NCI-H2029 (cell line): ENCODE measurements at places on chromosomes 11 and 22.

DNA sequence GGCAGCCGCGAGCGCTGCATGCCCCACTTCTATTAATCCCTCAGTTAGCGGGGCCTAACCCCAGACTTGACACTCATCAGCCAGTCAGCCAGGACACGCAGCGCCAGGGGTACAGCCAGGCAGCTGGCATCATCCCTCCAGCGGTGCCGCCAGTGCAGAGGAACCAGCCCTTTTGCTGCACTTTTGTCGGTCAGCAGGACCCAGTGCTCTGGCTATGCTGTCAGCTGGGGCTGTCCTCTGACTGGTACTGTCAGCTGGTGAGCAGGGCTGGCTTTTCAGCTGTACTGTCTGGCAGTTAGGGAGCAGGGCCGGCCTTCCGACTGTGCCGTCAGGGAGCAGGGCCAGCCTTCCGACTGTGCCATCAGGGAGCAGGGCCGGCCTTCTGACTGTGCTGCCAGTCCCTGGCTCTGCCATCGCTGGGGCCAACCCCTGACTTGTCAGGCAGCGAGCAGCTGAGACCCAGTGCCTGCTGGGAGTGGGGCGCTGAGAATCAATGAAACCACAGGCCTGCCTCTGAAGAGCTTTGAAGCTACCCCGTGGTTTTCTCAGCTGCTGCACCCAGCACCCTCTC lies 115.4 kb downstream of the KIAA1671 start:
- no peak for DNase-seq

GRCh38 chr11:31895926-31896325 lies 84.8 kb upstream of the PAX6 start:
- DNase-seq = no peak

DNA sequence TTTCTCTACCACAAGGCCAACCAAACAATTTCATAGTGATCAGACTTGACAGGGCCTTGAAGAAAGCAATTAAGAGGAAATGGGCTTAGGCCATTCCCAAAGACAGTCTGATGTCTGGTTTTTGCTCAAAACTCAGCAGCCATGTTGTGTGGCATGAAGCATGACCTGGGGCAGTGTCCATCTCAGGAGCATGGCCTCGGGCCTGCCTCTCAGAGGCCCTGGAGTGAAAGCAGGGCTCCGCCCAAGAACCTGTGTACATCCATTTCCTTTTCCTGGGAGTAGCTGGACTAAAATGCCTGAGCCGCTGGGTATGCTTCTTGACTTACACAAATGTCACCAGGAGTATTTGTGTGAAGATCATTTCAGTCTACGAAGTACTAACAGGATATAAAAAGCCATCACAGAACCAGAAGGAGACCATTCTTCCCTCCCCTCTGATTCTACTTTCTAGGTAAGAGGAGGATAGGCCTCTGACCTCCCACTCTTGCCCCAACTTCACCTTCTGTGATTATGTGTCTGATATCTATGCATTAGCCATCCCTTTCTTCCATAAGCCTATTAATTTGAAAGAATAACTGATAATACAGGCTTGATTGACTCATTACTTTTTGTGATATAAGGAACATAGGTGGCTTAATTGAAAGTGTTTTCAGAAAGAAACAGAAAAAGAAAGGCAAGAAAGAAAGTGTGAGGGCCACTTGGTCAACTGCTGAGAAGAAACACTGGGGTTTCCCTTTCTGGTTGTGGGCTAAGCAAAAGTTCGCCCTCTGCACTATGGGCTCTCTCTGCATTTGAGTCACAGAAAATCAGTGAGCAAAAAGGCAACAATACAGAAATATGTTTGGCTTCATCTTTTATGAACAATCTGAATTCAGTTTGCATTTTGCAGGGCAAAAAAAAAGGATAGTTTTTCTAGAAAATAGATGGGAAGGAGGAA lies 188.6 kb upstream of the MTMR2 start:
- no peak for DNase-seq

DNA sequence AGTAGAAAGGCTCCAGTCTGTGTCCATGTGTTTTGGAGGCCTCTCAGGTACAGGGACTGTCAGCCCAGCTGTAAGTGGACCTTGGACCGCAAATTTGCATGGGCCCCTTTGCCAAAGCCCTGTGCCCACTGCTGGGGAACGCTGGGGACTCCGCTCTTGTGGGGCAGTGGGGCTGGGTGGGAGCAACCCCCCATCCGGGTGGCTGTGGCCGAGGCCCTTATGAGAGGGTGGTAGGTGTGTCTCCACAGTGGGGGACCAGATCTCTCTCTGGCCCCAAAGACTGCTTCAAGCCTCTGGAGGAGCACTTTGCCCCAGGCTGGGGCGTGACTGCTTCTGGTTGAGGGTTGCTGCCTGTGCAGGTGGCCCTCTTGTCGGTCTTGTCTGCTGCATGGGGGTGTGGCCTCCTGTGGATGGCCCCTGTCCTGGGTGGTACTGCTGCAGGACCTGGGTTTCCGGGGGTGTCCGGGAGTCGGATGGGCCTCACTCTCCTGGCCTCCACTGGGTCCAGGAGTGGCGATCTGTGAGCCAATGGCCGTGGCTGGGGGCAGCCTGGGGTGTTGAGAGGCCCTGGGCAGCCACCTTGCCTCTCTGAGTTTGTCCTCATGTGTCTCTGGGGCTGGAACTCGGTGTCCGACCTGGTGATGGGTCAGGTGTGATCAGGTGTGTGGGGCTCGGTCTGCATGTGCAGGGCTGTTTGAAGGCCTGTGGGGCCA lies 15.9 kb downstream of the KCNQ1 start:
- DNase-seq = no peak

- peak; percentile 31 for DNase-seq
These were observed 78.1 kb downstream of the NFAM1 start for GRCh38 chr22:42353883-42354727.

DNA sequence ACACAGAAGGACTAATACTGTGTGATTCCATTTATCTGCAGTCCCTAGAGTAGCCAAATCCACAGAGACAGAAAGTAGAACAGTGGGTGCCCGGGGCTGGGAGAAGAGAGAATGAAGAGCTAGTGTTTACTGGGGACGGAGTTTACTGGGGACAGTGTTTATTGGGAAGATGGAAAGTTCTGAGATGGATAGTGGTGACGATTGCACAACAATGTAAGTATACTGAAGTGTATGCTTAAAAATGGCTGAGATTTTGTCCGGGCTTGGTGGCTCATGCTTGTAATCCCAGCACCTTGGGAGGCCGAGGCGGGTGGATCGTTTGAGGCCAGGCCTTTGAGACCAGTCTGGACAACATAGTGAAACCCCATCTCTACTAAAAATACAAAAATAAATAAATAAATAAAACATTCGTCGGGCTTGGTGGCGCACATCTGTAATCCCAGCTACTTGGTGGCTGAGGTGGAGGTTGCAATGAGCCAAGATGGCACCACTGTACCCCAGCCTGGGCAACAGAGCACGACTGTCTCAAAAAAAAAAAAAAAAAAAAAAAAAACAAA lies 132.4 kb downstream of the CTTN start:
- no peak for DNase-seq

DNA sequence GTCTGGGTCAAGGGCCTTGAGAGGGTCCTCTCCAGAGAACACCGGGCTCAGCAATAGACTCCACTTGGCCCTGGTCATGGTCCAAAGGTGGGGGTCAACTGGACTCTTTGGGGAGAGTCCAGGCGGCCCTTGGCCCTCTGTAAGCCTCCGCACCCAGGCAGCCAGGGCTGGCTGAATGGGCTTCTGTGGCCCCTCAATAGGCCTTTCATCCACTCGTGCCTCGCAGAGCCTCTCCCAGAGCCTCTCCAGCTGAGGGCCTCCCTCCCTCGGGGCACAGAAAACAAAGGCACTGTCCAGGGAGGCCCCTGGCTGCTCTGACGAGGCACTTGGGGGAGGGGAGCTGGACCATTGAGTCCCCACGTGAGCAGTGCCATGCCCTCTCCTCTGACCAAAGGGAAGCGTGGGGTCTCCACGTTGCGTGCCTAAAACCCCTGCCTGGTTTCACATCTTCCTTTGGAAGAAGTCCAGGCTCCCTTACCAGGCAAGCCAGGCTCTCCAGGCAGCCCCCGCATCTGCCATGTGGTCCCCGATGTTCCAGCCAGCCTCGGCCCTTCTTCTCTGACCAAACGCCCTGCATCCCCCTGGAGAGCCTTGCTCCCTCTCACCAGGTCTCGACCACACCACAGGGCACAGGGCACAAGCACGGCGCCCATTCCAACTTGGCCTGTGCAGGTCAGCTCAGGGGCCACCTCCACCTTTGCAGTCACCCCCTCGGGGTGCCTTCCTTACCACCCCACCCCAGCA lies 15.5 kb downstream of the KIAA0930 start:
- DNase-seq = no peak

GRCh38 chr11:75365711-75366181 lies 14.3 kb upstream of the ARRB1 start:
- peak; percentile 50 for DNase-seq

DNA sequence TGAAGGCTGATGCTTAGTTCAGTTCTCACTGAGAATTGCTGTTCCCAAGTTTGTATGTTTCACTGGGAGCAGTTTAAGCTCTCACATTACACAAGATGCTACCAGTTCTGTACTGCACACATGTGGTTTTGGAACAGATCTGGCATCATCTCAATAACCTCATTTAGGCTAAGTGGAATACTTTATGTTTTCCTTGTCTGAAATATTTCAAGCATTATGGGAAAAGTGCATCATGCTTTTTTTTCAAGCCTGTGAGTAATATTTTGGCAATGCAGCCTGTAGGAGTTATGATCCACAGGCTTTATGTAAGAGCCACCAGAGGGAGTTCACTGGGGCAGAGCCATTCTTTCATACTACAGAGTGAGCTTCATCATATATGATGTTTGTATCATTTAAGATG lies 141.5 kb downstream of the OR4C45 start:
- DNase-seq = no peak

GRCh38 chr22:47460861-47461260 lies 698.4 kb downstream of the TBC1D22A start:
- no peak for DNase-seq

DNA sequence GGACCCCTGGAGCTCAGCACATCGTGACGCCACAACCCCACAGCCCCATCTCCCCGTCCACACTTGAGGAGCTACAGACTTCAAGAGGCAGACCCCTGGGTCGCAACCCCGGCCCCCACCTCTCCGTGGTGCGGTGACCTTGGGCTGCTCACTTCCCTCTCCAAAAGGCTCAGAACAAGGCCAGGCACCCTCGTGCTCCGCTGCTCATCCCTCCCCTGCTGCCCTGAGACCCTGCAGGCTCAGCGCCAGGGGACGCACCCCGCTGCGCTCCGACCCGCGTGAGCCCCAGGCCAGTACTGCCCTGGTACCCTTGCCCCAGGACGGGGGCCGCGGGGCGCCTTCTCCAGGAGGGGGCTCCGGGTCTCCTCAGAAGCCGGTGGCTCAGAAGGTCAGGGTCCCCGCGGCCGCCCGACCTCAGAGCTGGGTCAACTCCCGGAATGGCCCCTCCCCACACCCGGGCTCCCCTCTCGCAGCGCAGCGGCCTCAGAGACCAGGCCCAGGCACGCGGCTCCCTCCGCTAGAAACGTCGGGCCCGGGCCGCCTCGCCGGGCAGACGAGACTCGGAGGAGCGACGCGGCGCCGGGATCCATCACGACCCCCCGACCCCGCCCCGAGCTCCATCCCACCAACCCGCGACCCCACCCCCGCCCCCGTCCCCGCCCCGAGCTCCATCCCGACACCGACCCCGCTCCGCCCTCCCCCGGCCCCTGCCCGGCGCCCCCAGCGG lies 563 bp downstream of the GATD1 start:
- no peak for DNase-seq

GRCh38 chr11:9761441-9761945 lies 97.6 kb downstream of the SWAP70 start:
- no peak for DNase-seq

DNA sequence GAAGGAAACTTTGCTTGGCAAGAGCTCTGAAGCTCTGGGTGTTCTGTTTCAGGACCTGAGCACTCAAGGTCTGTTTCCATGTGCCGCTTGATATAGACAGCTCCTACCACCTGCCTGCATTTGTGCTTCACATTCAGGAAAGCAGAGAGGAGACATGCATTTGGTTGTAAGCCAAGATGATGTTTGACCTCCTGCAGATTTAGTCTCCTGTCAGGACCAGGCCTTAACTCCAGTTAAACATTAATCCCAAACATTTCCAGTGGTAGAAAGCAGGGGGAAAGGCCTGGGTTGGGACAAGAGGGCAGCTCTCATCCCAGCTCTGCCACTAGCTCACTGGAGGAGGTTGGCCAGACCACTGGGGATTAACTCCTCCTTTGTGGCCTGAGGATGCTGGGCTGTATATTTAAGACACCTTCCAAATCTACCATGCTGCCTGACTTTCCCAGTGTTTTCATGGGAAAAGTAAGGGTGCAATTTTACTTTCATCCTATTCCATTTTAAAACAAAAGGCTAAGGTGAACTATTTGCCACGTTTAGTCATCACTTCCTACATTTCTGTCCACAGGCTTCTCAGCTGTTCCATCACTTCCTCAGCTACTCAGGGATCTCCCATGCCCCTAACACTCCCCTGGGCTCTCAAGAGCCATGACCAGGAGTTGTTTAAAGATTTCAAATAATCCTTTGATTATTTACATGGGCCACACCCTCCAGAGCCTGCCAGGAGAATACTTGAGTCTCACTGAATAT lies 80.9 kb downstream of the INSC start:
- DNase-seq = no peak

DNA sequence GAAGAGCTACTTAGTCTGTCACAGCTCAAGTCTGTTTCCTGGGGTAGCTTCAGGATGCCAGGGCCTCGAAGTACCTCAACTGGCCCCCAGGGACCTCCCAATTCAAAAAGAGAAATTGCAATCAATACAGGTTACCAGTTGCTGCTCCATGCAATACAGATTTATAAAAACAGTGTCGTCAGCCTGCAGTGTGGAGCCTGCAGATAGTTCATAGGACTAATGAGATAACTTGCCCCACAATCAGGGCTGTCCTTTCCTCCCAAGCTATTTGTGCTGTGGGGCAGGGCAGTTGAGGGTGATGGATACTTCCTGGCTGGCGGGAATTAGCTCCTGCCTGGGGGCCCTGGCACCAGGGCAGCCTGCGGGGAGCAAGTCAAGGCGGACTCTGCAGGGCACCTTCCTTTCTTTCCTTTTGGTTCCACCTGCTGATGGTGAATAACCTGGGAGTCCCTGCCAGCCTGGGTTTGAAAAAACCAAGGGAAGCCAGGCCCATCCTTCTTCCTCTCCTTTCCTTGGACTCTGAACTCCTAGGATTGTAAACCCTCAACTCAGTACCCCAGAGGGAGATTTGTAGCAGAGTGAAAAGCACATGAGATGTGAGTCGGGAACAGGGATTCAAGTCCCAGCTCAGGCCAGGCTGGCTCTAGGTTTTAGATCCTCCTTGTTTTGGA lies 216.6 kb downstream of the CEP164 start:
- DNase-seq = no peak

DNA sequence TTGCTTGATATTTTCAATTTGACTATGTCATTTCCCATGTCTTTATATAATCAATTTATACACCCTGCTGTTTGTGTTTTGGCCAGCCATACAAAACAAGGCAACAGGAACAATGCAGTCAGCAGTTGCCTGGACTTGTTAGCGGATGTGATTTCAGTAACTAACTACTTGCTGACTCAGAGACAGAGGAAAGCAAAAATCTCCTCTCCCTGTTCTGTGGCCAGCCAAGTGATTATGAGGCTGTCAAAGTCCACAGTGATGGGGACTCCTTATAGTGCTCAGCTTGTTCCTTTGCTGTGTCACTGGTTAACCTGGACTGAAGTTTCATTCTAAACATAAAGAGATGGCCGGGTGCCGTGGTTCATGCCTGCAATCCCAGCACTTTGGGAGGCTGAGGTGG lies 32.6 kb upstream of the APLP2 start:
- no peak for DNase-seq

- no peak for DNase-seq
These were observed 552.8 kb downstream of the BRD1 start for GRCh38 chr22:49274754-49275380.
